Pulmonary artery endothelial cell (primary cell): ENCODE measurements at places on chromosomes 5 and 9. TPM values are rescaled to one million over a fixed set of nuclear protein-coding genes. Genes with fewer than 3 reads are reported as not detected.
A peak's percentile ranks its signal among the peaks of the same experiment; 100 is the strongest.

- no peak for DNase-seq
These were observed 36.7 kb downstream of the GPR21 start for GRCh38 chr9:123070198-123070597.

DNA sequence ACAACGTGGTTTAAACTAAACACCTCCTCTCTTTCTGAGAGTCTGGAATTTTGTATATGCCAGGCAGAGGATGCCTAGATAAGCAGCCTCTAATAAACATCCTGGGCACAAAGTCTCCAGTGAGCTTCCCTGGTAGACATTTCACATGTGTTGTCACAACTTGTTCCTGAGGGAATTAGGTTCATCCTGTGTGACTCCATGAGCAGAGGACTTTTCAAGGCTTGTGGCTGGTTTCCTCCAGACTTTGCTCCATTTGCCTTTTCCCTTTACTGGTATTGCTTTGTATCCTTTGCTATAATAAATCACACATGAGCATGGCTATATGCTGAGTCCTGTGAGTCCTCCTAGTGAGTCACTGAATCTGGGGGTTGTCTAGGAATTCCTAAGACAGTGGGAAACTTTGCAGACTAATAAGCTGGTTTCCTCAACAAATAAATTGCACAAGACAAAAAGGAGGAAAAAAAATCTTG lies 77.4 kb downstream of the NR2F1-AS1 start:
- DNase-seq = peak; percentile 39

DNA sequence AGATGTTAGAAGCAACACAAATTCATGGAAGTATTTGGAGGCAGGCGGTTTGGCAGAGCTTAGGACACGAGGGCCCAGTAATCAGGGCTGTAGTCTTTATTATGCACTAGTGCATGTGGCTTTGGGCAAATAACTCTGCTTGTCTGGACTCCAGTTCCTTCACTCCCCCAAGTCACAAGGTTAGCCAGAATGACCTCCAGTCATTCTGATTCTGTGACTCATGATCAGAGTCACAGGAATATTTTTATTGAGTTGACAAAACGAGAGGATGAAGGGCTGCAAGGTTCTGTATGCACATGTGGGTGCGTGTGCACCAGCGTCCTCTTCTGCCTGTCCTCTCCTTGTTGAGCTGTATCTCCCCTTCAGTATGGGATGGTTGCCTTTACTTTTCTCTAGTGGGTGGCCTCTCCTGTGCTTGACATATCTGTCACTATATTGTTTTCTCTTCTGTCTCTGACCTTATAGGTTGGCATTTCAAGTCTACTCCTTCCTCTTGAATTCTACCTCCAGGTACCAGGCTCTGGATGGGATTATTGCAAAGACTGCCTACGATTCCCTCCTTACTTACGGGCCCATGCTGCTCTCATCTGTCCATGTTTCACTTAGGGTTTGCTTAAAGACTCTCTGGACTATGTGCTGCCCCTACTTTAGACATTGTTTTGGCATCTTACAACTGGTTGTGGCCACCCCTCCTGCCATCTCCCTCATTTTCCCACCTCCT lies 94.6 kb downstream of the KDM4C start:
- no peak for DNase-seq

The TOR1A gene
- 32.6 and 39.3 TPM in 2 replicates for total RNA-seq

The GPR150 gene
- 0.20 and 0.32 TPM in 2 replicates for total RNA-seq

DNA sequence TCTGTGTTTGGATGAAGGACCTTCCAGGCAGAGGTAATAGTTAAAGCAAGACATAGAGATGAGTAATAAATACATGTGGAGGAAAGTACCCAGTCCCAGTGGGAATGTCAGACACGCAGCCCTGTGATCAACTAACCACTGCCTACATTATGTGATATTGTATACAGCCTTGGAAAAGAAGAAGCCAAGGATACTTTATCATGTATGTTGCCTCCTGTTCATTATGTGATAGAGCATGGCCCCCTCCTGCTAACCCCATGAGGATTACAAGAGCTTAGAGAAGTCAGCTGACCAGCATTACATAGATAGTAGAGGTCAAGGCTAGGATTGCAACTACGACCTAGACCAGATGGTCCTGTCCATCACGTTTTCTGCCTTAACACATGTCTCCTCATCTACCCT lies 497.0 kb upstream of the TNC start:
- no peak for DNase-seq

GRCh38 chr9:68567565-68567964 lies 26.9 kb upstream of the TMEM252 start:
- no peak for DNase-seq

DNA sequence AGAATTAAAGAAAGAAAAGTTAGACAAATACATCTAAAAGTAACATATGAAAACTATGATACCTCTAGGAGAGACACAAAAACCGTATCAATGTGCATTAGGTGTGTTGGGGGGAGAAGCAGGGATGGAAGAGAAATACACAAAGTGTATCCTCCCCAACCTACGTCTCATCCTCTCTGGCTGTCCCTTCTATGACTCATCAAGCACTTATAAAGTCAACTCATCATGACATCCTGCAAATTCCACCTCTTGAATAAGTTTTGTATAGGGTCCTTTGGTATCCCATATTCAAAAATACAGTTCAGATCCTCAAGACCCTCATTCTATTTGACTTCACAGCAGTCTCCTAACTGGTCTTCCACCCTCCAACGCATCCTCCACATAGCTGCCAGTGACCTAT lies 917.6 kb upstream of the DMAC1 start:
- no peak for DNase-seq

The ADGRD2 gene
- total RNA-seq = not detected in 2 replicates

GRCh38 chr5:136174021-136174659 lies 18.8 kb downstream of the SMIM32 start:
- no peak for DNase-seq

- peak; percentile 48 for DNase-seq
These were observed 153.7 kb downstream of the MEF2C start for GRCh38 chr5:88729084-88729828.

DNA sequence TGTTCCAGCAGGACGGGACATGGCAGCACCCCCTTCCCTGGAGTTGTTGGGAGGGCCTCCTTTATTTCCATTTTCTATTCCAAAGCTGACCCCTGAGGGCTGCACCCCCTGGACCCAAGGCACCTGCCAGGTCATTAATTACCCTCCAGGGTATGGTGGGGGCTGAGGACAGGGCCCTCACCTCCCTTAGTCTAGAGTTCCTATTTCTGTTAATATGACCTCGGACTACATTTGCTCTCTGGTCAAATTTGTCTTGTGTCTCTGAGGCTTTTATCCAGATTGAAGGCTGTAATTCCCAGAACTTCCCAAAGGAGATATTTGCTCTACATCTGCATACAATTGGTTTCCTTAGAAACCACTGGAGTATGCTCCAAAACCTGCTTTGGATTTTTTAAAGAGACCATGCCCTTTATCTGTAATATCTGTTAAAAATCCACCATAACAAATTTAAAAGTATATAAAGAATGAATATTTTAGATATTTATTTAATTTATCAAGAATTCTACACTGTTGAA lies 16.8 kb downstream of the PHF2 start:
- no peak for DNase-seq

DNA sequence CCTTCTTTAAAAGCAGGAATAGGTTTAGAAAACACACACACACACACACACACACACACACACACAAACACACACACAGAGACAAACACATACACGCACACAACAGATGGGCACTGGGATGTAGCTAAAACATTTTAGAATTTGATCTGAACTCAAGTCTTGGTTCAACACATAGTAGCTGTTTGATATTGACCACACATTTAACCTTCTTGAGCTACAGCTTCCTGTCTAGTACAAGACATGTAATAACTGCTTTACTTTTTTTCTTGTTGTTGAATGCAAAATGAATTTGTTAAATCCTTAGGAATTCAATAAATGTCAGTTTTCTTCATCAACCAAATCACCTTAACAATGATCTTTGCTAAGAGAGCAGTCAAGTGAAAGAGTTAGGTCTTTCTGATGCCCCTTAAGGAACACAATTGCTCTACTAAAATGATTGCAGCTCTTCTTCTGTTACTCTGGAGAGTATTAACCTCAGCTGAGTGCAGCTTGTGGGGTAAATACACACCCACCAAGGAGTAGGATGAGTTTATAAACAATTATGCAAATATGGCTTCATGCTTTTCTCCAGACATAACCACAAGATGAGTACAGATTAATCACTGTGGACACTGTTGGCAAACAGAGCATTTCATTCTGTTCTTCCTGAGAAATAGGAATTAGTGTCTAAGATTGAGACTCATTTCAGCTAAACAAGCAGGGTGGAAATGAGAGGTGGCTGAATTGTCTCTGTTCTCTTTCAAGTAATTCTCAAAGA lies 302.9 kb upstream of the PAPPA start:
- no peak for DNase-seq

DNA sequence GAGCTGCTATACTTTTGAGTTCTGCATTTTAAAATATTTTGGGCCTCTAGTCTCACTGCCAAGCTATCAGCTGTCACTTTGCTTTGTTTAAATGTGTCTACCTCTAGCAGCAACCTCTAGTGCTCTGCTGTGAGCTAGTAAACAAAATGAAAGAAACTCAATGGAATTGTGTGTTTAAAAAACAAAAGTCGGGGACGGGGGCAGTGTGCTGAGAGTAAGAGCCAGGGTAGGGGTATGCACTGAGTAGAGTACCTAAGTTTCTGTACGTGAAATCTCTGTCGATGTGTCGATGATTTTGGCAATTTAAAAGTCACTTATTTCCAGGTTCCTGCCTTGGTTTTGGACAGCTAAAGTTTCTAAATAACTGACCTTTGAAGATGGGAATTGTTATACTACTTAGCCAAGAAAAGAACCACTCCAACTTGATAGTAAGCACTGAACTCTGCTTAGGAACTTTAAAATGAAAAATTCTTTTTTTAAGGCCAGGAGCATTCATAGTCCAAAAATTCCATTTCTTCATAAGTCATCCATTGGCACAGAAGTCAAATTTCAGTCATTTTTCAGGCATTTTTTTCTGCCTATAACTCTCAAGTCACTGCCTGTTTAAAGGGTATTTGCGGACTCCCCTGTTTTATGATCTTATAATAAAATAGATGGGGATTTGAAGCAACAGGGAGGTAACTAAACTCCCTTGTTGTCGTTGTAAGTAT lies 111.5 kb downstream of the SAXO1 start:
- no peak for DNase-seq

DNA sequence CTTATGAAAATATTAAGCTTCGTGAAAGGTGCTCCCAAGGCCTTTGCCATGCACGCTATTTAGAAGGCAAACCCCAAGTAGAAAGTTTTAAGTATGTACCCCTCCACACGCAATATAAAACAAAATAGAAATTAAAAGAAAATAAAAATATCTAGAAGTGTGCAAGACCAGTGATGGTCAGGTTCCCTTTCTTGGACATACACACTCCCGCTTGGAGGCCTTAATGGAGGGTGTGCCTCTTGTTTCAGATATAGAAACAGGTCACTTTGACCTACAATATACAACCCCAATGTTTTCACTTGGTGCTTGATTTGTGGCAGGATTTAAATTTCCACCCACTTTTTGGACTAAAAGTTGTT lies 127.4 kb upstream of the STC2 start:
- no peak for DNase-seq

DNA sequence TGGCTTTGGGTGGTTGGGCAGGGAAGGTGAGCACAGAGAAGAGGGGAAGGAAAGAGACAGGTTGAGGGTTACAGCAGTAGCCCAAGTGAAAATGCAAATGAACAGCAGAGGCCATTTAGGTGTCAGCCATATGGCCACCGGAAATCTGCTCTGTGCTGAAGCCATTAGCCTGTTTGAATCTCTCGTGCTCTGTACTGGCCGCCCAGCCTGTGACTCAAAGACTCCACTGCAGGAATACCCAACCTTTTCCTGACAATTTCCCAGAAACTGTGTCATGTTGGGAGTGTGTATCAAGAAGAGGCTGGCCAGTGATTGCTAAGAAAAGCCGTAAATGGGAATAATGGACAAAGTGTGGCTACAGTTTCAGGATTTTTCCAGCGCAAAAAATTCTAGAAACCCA lies 35.9 kb upstream of the RAI14 start:
- DNase-seq = no peak

- no peak for DNase-seq
These were observed 23.7 kb downstream of the NADK2 start for GRCh38 chr5:36217988-36218387.

DNA sequence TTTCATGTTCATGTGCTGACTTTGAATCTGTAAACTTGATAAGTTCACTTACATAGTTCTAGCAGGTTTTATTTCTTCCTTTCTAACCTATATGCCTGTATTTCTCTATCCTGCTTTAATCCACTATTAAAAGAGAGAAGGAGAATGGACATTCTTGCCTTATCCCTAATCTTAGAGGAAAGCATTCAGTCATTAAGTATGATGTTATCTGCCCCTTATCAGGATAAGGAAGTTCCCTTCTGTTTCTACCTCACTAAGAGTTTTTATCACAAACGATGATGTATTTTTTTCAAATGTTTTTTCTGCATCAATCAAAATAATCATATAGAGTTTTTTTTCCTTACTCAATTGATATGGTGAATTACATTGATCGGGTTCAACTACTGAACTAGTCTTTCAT lies 33.1 kb downstream of the DRD1 start:
- DNase-seq = no peak

DNA sequence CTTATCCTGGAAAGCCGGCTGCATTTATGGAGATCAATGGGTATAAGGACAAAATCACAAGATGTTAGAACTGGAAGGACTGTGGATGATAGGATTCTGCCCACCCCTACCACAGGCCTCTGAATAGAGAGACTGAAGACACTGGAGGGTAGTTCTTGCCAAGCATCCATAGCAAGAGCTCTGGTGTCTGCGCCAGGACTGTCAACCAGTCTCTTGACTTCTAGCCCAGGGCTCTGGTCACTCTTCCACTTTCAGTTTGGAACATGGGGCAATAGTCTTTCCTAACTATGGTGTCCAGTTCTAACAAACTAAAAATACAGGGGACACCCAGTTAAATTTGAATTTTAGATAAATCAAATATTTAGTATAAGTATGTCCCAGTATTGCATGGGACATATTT lies 23.4 kb downstream of the LARP1 start:
- no peak for DNase-seq

- DNase-seq = no peak
These were observed 674 bp downstream of the LHFPL2 start for GRCh38 chr5:78647838-78648358.

The STXBP1 gene
- total RNA-seq = 16.0 and 19.0 TPM in 2 replicates

GRCh38 chr5:6576861-6577501 lies 55.9 kb downstream of the NSUN2 start:
- DNase-seq = peak; percentile 26

The ORM2 gene
- not detected in 2 replicates for total RNA-seq

The OTULIN gene
- 18.7 and 23.8 TPM in 2 replicates for total RNA-seq

GRCh38 chr5:80468131-80468530 lies 19.8 kb upstream of the FAM151B start:
- no peak for DNase-seq

DNA sequence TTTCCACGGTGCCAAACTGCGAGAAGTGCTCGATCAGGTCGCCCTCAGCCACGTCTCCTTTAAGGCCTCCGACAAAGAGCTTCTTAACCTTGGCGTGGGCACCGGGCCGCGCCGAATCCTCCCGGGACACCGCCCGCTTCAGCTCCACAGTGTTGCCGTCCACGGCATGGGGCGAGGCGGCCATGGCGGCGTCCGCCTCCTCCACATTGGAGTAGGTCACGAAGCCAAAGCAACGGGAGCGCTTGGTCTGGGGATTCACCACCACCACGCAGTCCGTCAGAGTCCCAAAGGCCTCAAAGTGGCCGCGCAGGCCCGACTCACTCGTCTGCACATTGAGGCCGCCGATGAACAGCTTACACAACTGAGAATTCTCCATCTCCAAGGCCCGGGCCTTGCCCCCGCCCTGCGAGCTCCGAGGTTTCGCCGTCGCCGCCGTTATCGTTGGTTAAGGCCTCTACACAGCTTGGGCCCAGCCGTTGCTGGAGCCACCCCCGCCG lies 424 bp downstream of the HNRNPA0 start:
- no peak for DNase-seq
